ENCODE measurements at places on chromosomes 12 and 14.

- DNase-seq, result no peak
Observed at GRCh38 chr14:90700933-90701776, 115.1 kb downstream of the TTC7B start.

DNA sequence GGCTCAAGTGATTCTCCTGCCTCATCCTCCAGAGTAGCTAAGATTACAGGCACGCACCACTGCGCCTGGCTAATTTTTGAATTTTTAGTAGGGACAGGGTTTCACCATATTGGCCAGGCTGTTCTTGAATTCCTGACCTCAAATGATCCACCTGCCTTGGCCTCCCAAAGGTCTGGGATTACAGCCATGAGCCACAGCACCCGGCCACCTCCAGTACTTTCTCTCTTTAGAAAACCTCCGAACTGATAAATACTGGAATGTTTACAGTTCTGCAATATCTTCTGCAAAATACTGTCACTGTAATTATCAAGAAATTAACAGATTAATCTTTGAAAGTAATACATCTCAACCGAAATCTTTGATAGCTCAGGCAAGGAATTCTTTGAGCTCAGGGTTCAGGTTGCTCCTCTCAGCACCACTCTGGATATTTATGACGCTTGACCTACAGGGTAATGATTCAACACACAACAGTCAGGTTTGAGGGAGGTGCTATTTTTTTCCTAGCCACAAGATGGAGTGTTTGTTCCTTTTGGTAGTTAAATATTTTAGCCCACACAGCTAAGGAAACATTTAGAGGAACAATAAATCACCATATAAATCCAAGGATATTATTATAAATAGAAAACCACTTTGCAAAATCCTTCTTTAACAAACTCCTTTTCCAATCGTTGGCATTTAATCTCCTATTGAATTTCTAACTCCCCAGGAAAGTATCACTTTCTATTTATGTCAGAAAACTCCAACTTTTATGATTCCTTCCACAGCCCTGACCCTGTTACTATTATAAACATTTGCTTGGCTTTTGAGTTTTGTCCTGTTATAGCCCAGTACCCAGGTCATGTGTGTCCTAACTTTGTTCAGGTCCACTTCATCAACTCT lies 48.6 kb upstream of the GTF2A1 start:
- DNase-seq, result no peak

GRCh38 chr14:52272375-52272774 lies 4.9 kb downstream of the PTGDR start:
- DNase-seq, result no peak

GRCh38 chr12:124480469-124481256 lies 86.7 kb downstream of the NCOR2 start:
- DNase-seq, result peak; percentile 70

GRCh38 chr14:69242311-69243224 lies 17.4 kb upstream of the GALNT16 start:
- DNase-seq, result peak; percentile 56

- peak; percentile 34 for DNase-seq
Observed at GRCh38 chr12:11652351-11653040, 3.0 kb downstream of the ETV6 start.

- peak; percentile 81 for DNase-seq
Observed at GRCh38 chr12:124566161-124566996, 1.0 kb downstream of the NCOR2 start.

DNA sequence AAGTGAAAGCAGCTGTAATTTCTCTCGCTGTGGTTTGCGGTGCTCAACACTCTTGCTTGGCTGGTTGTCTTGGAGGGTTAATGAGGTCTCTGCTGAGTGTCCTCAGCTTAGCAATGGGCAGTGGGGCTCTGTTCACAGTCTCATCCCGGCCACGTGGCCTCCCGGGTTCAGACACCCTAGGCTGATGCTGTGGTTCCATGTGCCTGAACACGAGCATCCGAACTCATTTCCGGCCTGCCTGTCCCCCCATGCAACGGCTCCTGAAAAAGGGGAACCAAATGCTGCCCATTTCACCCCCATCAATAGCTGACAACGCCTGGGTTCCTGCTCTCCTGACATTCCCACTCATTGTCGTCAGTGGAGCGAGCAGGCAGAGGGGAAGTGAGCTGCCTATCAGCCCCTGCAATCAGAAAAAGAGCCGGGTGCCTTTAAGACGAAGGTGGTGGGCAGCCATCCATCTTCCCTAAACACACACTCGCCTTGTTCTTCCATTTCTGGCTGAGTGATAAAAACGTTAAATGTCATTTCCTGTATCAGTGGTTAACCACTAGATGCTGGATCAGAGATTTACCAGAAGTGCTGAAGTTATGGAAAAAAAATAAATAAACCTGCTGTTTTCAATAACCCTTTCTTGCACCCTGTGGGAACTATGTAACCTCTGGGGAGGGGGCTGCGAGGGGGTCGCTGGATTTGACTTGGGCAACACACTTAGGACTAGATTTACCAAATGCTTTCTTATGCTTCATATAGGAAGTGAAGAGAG lies 60.3 kb upstream of the BCL2L14 start:
- peak; percentile 82 for DNase-seq

DNA sequence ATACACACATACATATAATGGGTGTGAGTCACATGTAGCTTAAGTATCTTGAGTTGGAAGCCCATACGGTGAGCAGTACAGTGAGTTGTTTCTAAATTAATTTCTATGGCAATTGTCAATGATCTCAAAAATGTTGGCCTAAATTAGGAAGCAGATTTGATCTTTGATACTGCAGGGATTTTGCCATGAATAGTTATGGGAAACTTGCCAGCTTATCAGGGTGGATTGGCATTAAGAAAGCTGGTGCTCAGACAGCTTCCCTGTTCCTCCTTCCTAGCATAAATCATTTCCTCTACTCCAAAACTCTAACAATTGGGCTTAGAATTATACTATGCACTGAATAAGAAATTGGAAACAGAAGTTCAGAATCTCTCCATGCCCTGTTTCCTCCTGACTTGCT lies 150.9 kb upstream of the FRMD6 start:
- no peak for DNase-seq

GRCh38 chr14:101635749-101636560 lies 74.7 kb downstream of the DIO3 start:
- DNase-seq, result peak; percentile 53

GRCh38 chr12:115749071-115749841 lies 528.2 kb downstream of the MED13L start:
- no peak for DNase-seq

DNA sequence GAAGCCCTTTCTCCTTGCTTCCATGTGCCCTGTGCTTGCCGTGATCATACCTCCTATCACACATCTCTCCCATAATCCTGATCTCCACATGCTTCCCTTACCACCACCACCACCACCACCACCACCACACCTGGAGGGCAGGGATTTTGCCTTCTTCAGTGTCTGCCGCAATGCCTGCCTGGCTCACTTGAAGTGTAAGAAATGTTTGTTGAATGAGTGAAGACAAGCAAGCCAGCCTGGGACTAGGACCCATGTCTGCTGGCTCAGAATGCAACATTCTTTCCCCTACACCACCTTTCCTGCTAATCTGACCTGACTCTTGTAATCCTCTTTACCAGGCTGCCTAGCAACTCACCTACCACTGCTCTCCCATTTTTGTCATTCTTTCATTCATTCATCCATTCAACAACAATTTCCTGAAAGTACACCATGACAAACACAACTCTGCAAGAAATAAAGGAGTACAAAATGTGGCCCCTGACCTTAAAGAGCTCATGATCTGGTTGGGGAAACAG lies 3.5 kb upstream of the NID2 start:
- DNase-seq, result no peak

- peak; percentile 16 for DNase-seq
Observed at GRCh38 chr12:117063162-117063911, 35.9 kb downstream of the TESC start.

GRCh38 chr12:79233341-79233781 lies 368.8 kb downstream of the SYT1 start:
- DNase-seq, result no peak

DNA sequence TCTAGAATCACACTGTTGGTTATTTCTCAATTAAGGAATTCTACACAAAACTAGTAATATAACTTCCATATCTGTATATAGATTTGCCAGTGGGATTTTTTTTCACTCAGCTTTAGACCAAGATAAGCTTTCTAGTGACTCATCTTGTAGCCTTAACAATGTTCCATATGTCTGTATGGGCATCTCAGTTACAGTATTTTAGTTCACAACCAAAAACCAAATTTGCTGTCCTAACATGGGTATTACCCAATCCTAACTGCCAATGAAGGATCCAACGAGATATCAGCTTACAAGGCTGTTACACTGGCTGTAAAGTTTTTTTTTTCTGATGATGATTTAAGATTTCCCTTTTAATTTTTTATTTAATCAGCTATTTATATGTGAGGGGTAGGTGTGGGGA lies 31.5 kb upstream of the KRR1 start:
- DNase-seq, result no peak

GRCh38 chr12:118055865-118056773 lies 4.9 kb downstream of the WSB2 start:
- DNase-seq, result no peak

- DNase-seq, result no peak
Observed at GRCh38 chr14:82779301-82779700, 1245.6 kb upstream of the SEL1L start.

GRCh38 chr14:69792887-69793421 lies 4.1 kb downstream of the SLC10A1 start:
- DNase-seq, result no peak

GRCh38 chr12:116508145-116509121 lies 50.7 kb upstream of the MAP1LC3B2 start:
- DNase-seq, result peak; percentile 27

Data from activated CD4-positive, alpha-beta T cell treated with anti-CD3 and anti-CD28 coated beads, Interleukin-2, amount 50 U/mL, for 48 hours (primary cell).